Activated T-helper 2 cell treated with anti-CD3 and anti-CD28 coated beads, Interferon-gamma antibody, Interleukin-2, Interleukin-4, amounts not matched to agents 10 μg/mL and 5 μg/mL and 100 μg/mL, durations not matched to agents 14 hours and 24 hours and 36 hours (primary cell): ENCODE measurements at places on chromosomes 2 and 18. TPM values are rescaled to one million over a fixed set of nuclear protein-coding genes. Genes with fewer than 3 reads are reported as not detected.

GRCh38 chr2:202932425-202933138 lies 20.5 kb downstream of the CARF start:
- H3K27ac ChIP-seq: no peak overlapping the region
- H3K36me3 ChIP-seq: peaks cover 23% of the 10 kb centered on the region
- H3K27me3 ChIP-seq: no peaks in the 10 kb centered on the region
- peaks cover 1% of the 10 kb centered on the region for H3K4me1 ChIP-seq

DNA sequence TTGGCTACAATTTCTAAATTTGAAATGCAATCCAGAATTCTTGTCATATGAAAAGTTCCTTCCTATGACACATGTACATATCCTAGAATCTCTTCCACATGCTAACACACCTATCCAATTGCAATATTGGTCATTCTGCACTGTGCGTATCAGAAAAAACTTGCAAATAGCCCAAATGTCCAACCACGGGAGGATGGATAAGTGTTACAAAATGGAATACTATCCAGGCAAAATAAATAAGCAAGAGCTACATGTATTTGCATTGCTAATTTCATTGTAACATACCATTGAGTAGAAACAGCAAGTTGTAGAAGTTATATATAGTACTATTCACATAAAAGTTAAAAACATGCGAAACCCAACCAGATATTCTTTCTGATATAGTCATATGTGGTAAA lies 15.6 kb upstream of the RHOB start:
- DNase-seq: no peak
- H3K27ac ChIP-seq: no peak overlapping the region
- H3K27me3 ChIP-seq: peaks cover 12% of the 10 kb centered on the region
- no peak overlapping the region for H3K4me3 ChIP-seq
- peaks cover 21% of the 10 kb centered on the region for H3K4me1 ChIP-seq

The CYP1B1 gene
- 8.6 and 10.9 TPM in 2 replicates for total RNA-seq

The KLHL29 gene
- total RNA-seq: 3.0 and 3.4 TPM in 2 replicates

- H3K36me3 ChIP-seq: no peaks in the 10 kb centered on the region
- H3K27ac ChIP-seq: no peak overlapping the region
- no peaks in the 10 kb centered on the region for H3K4me1 ChIP-seq
- H3K27me3 ChIP-seq: peaks cover 40% of the 10 kb centered on the region
- H3K4me3 ChIP-seq: no peak overlapping the region
- no peak for DNase-seq
Observed at GRCh38 chr2:200216310-200216709, 90.2 kb upstream of the SPATS2L start.
